Renal cortex interstitium (tissue), 15 donors: ENCODE measurements at places on chromosomes 6 and 20. TPM values are rescaled to one million over a fixed set of nuclear protein-coding genes. Genes with fewer than 3 reads are reported as not detected.

- DNase-seq: no peak
Observed at GRCh38 chr20:10225439-10226060, 6.9 kb downstream of the SNAP25 start.

GRCh38 chr6:36581716-36582115 lies 12.4 kb upstream of the SRSF3 start:
- DNase-seq: no peak

Gene KHDC1L
- polyA plus RNA-seq: 1.0 TPM

Gene HSPA12B
- 19.6 TPM for polyA plus RNA-seq
